ENCODE measurements at places on chromosomes 5 and 9.

DNA sequence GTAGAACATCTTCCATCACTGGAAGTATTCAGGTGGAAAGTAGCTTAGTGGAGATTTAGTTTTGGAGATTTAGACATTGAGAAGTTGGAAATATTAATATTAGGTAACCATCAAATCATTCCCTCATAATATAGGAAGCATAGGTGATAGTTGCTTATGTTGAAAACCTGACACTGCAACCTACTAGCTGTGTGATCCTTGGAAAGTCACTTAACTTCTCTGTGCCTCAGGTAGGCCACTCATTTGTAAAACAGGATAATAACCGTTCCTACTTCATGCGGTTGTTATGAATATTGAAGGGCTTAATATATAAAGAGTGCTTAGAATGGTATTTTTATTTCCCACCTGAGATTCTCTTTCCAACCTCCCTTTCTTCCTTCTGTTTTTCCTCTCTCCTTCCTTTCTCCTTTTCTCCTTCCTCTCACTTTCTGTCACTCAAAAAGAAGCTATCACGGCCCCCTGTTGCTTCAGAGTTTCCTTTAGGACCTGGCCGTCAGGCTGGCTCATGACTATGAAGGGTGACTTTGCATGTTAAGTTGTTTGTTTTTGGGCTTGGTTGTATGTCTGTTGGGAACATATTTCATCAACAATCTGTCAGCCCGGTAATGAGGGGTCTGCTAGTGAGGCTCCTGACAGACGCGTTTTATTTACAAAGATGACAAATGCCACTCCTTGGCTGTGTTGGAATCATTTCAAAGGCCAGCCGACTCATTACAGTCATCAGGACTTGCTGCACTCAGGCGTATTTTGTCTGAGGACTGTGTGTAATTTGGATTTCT, 31.0 kb downstream of the DOCK2 start:
- no peak for DNase-seq

- no peak for DNase-seq
Observed at GRCh38 chr9:135920973-135921585, 13.7 kb upstream of the CAMSAP1 start.

DNA sequence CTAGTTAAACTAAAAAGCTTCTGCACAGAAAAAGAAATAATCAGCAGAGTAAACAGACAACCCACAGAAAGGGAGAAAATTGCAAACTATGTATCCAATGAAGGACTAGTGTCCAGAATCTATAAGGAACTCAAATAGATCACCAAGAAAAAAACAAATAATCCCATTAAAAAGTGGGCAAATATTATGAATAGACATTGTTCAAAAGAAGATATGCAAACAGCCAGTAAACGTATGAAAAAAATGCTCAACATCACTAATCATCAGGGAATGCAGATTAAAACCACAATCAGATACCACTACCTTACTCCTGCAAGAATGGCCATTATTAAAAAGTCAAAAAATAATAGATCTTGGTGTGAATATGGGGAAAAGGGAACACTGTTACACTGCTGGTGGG, 119.9 kb downstream of the FRMD3 start:
- DNase-seq: no peak

- no peak for DNase-seq
Observed at GRCh38 chr9:73065439-73065838, 86.2 kb upstream of the ANXA1 start.

DNA sequence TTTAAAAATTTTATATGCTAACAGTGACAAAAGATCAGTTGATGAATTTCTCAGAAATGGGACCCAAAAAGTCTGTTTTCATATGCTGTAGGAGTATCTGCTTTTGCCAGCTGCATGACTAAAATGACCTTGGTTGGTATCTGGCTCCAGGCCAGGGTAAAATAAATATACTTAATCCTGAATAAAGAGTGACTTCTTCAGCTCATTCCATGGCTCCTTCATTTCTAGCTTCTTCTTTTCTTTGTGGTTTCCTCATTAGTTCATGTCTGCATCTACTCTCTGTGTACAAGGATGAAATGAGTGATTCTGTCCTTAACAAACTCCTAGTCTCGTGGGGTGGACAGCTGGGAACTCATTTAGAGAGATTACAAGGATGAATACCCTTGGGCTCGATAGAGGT, 36.0 kb downstream of the RCL1 start:
- DNase-seq: no peak

GRCh38 chr5:93267276-93267675, 313.7 kb downstream of the NR2F1-AS1 start:
- no peak for DNase-seq

GRCh38 chr5:141867139-141867538, 11.1 kb downstream of the PCDH1 start:
- no peak for DNase-seq

DNA sequence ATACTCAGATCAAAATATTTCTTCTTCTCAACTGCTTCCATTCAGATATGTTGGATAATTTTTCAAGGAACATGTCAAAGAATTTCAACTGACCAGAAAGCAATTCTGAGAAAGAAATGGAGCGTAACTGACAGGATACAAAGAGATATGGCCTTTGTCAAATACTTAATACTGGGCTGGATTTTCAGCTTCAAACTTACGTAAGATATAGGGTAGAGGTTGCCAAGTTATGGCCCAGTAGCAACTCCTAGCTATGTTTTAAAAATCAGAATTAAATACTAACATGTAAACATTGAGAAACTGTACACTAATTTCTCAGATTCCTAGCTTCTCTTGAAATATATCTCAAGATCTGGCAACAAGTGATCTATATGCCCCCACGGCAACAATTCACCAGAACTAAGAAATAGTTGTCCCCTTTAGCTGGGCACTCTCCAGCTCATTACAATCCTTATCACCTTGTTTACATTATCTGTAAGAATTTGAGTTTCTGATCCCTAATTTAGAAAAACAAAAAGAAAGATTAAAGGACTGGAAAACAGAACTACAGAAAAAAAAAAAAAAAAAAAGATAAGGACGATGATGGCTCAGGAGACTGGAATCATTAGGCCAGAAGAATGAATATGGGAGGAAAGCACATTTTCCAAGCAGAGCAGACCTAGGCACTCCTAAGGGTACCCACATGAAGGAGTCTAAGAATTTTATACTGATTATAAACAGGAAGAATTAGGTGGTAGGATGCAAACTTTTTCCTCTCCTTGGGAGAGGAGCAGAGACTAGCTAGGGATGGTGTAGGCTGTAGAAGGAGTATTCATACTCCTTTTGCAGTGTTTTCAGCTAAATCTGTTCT, 23.0 kb downstream of the INIP start:
- no peak for DNase-seq

GRCh38 chr5:121350181-121350930, 501.3 kb upstream of the FTMT start:
- no peak for DNase-seq

DNA sequence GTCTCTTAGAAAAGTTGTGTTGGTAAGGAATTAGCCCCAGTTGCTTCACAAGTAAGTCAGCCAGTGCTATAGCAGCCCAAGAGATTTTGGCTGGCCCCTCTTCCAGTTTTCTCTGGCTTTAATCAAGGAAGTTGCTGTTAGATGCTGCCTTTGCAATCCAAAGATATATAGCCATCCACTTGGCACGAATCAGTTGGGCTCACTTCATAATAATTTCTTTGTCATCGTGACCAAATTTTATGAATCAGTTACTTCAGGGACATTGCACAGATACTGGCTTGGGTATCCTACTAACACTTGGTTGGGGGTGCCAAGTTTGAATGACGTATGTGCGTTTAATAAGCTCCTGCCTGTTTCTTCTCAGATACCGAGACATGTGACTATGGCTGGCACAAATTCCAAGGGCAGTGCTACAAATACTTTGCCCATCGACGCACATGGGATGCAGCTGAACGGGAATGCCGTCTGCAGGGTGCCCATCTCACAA, 81.5 kb downstream of the VCAN start:
- DNase-seq: no peak

DNA sequence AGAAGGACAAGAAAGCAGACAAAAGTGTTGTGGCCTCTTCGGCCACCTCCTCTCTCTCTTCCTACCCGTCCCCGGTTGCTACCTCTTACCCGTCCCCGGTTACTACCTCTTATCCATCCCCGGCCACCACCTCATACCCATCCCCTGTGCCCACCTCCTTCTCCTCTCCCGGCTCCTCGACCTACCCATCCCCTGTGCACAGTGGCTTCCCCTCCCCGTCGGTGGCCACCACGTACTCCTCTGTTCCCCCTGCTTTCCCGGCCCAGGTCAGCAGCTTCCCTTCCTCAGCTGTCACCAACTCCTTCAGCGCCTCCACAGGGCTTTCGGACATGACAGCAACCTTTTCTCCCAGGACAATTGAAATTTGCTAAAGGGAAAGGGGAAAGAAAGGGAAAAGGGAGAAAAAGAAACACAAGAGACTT, 2.4 kb downstream of the EGR1 start:
- no peak for DNase-seq

DNA sequence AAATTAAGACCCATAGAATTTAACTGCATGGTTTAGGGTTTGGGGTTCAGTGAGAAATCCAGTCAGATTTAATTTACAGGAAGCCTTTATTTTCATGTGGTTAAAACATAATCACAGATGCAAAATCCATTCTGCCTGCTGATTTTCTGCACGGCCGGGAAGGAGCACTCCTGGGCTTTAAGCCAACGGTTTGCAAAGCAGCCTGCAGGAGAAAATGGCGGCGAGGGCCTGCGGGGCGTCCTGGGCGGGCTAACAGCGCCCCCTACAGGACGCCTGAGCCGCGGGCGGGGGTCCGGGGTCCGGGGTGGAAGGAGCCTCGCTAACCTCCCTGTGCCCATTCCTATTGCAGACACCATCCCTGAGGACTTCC, 47.6 kb downstream of the THBS4 start:
- DNase-seq: no peak

Data from DMS153 (cell line).